NCI-H1417 (cell line): ENCODE measurements at places on chromosomes 13 and 19.
A peak's percentile ranks its signal among the peaks of the same experiment; 100 is the strongest.

GRCh38 chr19:42348211-42348610, 22.8 kb downstream of the MEGF8 start:
- DNase-seq = no peak

- peak; percentile 65 for DNase-seq
Measured at GRCh38 chr19:10587022-10587838, at the start of gene AP1M2. AP1M2 (minus strand) TSS chr19:10587312; CDS start chr19:10587231, 81 bp downstream.

DNA sequence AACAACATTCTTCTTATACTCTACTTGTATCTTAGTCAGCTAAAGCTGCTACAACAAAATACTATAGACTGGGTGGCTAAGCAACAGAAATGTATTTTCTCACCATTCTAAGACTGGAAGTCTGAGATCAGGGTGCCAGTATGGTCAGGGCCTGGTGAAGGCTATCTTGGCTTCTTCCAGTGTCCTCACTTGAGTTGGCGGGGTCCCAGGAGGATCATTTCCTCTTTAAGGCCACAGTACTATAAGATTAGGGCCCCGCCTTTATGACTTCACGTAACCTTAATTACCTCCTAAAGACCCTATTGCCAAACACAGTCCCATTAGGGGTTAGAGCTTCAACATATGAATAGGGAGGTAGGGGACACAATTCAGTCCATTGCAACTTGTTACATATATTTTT, 30.7 kb upstream of the DOCK9 start:
- no peak for DNase-seq

- no peak for DNase-seq
Measured at GRCh38 chr13:102198418-102199311, 203.2 kb downstream of the FGF14 start.

DNA sequence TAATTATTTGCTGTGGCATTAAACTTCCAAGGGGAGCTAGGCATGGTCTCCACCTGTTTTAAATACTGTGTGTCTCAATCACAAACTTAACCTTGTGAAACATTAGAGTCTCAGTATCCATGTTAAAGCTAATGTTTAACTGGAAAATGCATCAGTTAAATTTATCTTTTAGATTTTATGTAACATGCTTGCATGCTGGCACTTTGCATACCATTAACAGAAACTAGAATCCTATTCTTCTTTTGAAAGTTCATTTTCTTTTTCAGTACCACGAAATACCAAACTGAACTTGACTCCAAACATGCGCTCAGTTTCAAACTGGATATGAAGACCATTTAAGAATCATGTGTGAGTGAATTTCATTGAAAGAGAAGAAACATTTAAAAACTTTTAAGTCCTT, 328.9 kb upstream of the SLC10A2 start:
- no peak for DNase-seq

DNA sequence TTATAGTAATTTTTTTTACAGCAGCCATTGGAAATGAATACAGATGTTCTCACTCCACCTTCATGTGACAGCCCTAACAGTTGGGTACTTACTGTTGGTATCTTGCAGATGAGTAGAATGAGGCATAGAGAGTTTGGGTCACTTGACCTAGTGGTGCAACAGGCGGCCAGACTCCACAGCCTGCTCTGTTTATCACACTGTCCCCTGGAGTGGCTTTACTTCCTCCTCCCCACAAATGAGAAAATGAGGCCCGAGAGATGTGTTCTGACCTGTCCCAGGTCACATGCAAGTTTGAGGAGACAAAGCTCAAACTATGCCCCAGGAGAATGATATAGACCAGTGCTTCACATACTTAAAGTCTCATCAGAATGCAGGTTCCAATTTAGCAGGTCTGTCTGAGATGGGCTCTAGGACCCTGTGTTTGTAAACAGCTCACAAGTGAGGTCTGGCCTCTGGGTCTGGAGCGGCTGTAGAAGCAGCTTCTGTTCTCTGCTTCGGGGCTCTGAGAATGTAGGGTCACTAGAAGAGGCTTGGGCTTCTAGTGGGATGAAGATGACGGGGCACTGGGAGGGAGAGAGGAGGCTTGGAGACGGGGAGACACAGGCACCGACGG, 37.4 kb upstream of the RCBTB2 start:
- no peak for DNase-seq

DNA sequence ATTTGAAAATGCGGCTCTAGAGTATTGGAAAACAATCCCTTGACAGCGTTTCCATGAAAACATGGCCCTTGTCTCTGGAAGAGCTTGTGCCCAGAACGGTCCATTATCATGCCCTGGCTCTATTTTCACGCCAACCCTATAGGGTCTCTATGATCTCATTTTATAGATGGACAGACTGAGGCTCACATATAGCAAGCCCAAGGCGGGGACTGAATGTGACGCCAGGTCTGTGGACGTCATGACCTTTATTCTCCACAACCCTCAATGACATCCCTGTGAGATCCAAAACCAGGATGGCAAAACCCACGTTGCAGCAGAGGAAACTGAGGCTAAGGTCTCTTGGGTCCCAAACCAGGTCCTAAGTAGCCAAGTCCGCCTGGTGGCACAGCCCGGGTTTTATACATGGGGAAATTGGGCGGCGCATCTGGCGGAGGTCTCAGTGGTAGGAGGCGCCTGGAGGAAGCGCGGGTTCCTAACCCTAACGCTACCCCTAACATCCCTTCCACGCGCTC, 425 bp upstream of the COLGALT1 start:
- DNase-seq = no peak

GRCh38 chr19:55703790-55704215, 28.8 kb downstream of the EPN1 start:
- no peak for DNase-seq

- DNase-seq = no peak
Measured at GRCh38 chr13:26976313-26976712, 195.3 kb downstream of the USP12 start.

GRCh38 chr19:52946322-52947310, 16.1 kb downstream of the ZNF816 start:
- peak; percentile 60 for DNase-seq

DNA sequence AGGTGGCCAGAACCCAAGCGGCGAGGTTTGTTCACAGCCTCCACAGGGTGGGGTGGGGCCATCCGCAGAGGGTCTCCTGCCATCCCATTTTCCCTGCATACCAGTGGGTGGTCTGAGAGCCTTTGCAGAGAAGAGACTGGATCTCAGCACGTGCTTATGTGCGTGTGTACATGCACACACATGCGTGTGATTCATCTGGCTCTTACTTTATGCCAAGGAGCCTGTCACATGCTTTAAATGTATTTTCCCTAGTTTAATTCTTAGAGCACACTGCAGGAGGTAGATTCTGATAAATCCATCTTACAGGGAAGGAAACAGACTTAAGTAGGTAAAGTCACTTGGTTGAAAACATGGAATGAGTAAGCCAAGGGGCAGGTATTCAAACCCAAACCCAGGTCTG, 47.1 kb downstream of the CAPN12 start:
- no peak for DNase-seq

DNA sequence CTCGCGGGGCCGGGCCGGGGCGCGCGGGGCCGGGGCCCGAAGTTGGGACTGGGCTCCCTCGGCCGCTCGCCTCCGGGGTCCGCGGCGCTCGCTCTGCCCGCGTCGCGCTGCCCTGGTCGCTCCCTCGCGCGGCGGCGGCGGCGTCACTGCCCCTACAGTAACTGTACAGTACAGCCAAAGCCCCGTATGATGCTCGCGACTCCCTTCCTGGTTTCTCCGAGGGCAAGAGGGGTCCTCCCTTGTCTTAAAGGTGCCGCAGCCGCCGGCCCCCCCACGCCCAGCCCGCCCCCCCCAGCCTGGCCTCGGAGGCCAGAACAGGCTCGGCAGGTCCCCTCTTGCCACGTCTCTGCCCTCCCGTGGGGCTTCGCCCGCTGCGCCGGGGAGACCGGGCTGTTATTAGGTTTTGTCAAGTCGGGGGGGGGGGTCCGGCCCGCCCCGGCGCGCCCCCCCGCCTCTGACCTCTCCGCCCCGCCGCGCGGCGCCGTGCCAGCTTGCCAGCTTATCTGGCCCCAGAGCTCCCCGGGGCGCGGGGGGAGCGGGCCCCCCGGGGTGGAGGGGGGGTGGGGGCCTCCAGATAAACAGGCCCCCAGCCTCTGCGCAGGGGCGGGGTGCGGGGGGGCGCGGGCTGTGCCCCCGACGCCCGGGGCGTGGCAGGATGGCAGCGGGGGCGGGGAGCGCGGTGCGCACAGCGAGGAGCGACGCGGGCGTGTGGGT, at the start of gene ZBTB7A:
Gene ZBTB7A, minus strand, starts transcription at position 218 of the 714 bp plus-strand sequence. CDS start 11,667 bp downstream, outside the sequence.
- DNase-seq = peak; percentile 65

- DNase-seq = peak; percentile 77
Measured at GRCh38 chr19:10936661-10937084, 8.1 kb downstream of the TIMM29 start.

DNA sequence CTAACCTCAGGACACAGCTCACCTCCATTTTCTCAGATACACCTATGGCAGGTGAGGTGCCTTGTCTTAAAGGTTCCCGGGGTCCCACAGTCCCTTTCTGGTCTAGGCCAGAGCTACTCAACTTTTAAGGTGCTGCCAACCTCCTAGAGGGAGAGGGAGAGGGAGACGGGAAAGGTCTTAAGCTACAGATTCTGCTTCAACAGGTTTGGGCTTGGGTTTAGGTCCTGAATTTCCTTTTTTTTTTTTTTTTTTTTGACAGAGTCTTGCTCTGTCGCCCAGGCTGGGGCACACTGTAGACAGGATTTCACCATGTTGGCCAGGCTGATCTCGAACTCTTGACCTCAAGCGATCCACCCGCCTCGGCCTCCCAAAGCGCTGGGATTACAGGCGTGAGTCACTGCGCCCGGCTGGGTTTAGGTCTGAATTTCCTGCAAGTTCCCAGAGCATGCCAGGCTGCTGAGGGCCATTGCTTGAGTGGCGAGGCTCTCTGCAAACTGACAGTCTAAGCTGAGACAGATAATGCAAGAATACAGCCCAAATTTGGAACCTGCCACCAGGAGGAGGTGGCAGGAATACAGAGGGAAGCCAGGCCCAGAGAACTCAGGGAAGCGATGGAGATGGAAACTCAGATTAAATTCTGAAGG, 7.8 kb upstream of the SYCN start:
- DNase-seq = no peak

- DNase-seq = no peak
Measured at GRCh38 chr19:14654786-14655560, 19.7 kb downstream of the ADGRE3 start.

DNA sequence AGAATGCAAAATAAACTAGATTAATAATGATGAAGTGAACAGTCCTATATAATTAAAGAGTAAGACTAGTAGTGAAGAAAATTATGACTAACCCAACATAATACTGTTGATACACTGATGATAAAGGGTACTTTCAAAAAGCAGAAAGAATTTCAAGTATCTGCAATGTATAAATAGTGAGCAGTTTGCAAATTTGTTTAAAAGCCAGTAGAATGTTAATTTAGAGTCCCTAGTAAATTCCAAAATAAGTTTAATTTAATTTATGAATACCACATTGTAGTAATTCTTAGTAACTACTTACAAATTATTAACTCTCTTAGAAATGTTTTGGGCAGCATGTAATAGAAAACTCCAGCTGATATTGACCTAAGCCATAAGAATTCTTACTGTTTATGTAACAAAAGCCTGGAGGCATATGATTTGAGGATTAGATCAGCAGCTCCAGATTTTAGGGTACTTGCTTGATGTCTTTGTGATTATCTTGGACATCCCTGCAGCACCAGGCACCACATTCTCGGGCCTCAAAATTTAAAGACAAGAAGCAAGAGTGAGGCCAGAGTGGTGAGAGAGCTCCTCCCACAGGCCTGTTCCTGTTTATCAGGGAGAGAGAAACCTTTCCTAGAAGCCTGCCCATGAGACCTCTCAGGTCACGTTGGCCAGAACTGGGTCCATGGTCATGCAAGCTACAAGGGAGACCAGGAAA, 67.6 kb upstream of the TDRD3 start:
- peak; percentile 73 for DNase-seq

GRCh38 chr13:114047358-114047881, 73.5 kb upstream of the C13orf46 start:
- DNase-seq = peak; percentile 89

DNA sequence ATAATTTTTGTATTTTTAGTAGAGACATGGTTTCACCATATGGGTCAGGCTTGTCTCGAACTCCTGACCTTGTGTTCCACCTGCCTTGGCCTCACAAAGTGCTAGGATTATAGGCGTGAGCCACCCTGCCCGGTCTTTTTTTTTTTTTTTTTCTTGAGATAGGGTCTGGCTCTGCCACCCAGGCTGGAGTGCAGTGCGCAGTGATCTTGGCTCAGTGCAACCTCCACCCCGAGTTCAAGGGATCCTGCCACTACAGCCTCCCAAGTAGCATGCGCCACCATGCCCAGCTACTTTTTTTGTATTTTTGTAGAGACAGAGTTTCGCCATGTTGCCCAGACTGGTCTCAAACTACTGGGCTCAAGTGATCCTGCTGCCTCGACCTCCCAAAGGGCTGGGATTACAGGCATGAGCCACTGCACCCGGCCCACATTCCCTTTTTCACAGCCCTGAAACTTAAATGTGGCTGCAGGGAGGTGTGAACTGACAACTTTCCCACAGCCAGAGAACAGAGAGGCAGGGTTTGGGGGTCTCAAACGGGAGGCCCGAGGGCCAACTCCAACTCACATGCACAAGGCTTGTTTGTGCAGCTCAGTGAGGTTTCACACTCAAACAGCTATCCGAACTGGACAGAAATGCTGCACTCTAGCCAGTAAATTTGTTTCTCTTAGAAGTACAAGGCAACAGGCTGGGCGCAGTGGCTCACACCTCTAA, 4.4 kb upstream of the S1PR5 start:
- DNase-seq = no peak

DNA sequence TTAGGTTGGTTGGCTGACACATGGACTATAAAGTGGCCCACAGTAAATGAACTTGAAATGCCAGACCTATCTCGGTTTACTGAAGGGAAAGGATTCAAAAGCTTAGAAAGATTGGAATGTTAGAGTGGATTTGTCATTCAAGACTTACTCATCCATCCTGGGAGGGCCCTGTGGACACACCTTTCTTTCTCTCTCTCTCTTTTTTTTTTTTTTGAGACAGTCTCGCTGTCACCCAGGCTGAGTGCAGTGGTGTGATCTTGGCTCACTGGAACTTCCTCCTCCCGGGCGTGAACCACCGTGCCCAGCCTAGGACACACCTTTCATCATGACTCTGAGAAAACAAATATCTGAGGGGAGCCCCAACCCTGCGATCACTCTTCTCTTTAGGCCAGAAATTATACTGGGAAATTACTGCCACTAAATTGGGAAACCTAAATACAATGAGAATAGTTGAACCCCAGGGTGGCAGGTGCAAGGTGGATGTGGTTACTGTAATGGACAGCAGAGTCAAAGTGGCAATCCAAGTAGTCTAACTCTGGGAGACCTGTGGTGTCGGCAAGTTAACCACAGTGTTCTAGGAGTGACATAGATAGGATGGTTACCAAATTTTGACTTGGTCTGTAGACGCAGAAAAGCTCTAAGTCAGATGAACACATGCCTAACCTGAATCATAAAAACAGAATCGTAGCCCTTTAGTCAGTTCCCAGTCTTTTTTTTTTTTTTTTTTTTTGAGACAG, 47.1 kb upstream of the ZMYM5 start:
- DNase-seq = no peak

- DNase-seq = no peak
Measured at GRCh38 chr19:1570836-1571235, 2.7 kb upstream of the MEX3D start.

GRCh38 chr19:46737761-46738171, 8.1 kb upstream of the FKRP start:
- no peak for DNase-seq
